ENCODE measurements at places on chromosomes 7 and 10.

GRCh38 chr7:116224492-116225098 is 14.3 kb downstream of the TES start:
- no peak for DNase-seq

- no peak for DNase-seq
These were observed 324.7 kb upstream of the NPVF start for GRCh38 chr7:25552998-25553397.

- DNase-seq = no peak
These were observed 18.3 kb downstream of the UNC5B start for GRCh38 chr10:71230656-71231025.

- DNase-seq = no peak
These were observed 511.8 kb downstream of the GFRA1 start for GRCh38 chr10:115761166-115761565.

DNA sequence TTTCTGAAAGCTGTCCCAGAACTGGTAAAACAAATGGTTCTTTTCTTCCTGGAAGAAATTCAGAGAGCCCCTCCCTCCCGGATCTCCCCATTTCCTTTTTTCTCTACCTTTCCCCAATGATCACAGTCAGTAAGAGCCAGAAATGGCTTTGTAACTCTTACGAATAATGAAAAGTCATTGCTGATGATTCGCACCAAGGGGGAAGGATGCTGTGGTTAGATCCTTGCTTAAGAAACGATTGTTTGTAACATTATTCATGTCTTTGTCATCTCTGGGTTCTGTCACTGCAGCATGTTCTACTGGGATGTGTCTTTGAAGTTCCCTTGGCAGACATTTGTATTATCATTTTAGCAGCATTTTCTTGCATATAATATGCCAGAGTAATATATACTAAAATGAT is 138.9 kb downstream of the CACNB2 start:
- DNase-seq = no peak

DNA sequence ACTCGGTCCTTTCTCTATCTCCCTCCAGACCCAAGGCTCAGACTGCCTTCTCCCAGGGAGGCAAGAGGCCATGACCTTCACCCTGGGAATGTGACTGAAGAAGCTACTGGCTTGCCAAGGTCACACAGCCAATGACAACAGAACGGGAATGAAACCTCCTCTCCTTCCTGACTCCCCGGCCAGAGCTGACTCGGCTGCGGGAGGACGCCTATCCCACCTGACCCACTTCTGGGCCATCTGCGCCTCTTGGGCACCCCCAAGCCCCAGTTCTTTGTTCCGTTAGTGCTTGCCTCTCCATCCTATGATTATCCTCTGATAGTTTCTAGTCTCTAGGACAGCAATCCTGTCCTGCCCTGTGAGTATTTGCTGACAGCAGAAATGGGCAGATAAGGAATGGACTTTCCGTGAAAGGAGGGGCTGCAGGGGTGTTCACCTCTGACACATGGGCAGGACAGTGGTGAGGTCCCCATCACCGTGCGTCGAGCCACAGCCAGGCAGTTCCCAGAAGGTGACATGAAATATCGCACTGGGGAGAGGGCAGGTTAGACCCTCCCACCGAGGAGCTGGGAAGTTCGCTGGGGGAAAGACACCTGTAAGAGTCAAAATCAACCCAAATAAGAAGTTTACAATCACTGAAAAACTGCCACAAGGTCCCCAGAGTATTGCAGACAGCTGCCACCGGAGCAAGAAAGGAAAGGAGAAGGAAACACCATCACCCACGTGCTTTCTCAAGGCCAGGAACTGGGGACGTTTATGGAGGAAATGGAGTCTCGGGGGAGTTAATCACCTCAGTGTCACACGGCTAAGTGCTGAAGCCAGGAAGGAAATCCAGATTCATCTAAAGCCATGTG is 63.0 kb downstream of the INSIG1 start:
- no peak for DNase-seq

- DNase-seq = peak; percentile 68
These were observed 10.2 kb upstream of the AGR2 start for GRCh38 chr7:16815001-16815400.

GRCh38 chr7:155727616-155728015 is 83.2 kb downstream of the RBM33 start:
- no peak for DNase-seq

- DNase-seq = no peak
These were observed 39.8 kb upstream of the PCBD1 start for GRCh38 chr10:70928140-70928539.

GRCh38 chr10:79374312-79375191 is 27.3 kb downstream of the PPIF start:
- peak; percentile 72 for DNase-seq

GRCh38 chr10:46287846-46288477 is 1.2 kb downstream of the ANTXRL start:
- DNase-seq = no peak

- no peak for DNase-seq
These were observed 25.7 kb downstream of the ZNF503 start for GRCh38 chr10:75375838-75376237.

GRCh38 chr10:35300063-35300699 is 36.1 kb upstream of the CCNY start:
- peak; percentile 34 for DNase-seq

- peak; percentile 29 for DNase-seq
These were observed 40.4 kb downstream of the CREB3L2 start for GRCh38 chr7:137961200-137962177.

- DNase-seq = no peak
These were observed 111.2 kb downstream of the NOC3L start for GRCh38 chr10:94251568-94251967.

DNA sequence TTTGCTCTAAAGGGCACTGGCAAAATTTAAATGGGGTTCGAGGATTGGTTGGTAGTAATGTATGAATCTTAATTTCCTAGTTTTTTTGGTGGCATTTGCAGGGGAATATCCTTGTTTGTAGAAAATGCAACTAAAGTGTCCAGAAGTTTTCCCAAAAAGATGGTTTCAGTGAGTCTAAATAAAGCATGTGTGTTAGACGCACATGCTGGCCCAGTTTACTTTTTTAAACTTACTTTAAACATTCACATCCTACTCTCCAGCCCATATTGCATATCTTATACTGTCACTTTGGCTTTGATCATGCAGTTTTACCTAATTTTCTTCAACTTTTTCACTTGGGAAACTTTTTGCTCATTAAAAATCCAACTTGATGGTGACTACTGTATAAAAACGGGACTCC is 744.0 kb upstream of the CELF2 start:
- no peak for DNase-seq

GRCh38 chr7:128233471-128233870 is 7.6 kb upstream of the LEP start:
- DNase-seq = no peak

DNA sequence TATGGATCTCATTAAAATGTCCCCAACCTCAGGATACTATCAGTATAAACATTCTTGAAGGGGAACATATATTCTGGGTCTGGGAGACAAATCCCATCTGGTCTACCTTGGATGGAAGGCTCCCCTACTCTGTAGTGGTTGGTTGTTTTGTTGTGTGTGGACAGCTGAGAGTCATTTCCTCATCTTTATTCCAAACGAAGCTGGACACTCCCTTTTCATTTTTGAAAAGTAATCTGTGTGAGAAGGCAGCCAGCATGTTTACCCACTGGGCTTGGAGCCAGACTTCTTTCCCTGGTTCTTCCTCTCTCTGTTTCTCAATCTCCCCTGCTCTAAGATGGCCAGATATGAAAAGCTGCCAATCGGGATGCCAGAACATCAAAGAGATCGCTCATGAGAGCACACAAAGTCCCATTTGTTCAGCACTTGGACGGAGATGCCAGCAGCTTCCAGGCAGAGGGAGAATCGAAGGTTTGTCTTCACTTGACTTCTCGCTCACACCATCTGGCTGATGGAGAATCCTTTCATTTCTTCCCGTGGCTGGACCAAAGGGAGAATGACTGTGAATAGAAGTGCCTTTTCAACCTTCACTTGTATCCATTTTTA is 108.1 kb upstream of the AGR3 start:
- no peak for DNase-seq

DNA sequence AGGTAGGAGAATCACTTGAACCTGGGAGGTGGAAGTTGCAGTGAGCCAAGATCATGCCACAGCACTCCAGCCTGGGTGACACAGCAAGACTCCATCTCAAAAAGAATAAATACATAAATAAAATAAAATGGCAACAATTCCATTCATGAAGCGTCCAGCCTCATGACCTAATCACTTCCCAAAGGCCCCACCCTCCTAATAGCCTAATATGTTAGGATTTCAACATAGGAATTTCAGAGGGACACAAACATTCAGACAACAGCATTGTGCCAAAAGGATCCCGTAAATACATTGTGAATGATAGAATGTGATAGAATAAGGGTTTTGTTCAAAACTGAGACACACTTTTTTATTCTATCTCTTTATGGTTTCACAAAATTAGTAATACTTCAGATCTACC is 90.3 kb downstream of the FAM107B start:
- no peak for DNase-seq

GRCh38 chr10:13593535-13593934 is 6.8 kb downstream of the PRPF18 start:
- no peak for DNase-seq

- no peak for DNase-seq
These were observed 83.2 kb downstream of the FRMD4A start for GRCh38 chr10:14247377-14248116.

DNA sequence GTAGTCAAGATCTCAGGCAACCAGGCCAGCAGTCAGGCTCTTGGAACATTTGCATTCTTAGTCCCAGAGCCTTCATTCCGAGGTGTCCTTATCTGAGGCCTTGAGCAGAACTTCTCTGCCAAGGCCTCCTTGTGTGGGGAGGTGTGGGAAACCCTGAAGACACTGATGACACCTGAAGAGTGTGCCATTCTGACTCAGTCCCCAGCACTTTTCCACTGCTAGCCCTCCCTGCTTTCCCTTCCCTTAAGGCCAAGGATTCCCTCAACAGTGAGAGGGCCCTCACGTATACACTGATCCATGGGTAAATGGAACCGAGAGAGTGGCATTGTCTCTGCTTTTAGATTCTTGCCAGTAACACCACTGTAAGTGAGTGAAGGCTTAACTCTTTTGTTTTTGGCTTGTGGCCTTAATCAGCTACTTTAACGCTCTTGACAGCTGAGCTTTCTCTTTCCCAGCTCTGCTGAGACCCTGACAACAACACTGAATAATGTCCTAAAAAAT is 30.3 kb downstream of the TRDMT1 start:
- DNase-seq = no peak

- peak; percentile 17 for DNase-seq
These were observed 2.7 kb downstream of the FRAT1 start for GRCh38 chr10:97321804-97322190.

DNA sequence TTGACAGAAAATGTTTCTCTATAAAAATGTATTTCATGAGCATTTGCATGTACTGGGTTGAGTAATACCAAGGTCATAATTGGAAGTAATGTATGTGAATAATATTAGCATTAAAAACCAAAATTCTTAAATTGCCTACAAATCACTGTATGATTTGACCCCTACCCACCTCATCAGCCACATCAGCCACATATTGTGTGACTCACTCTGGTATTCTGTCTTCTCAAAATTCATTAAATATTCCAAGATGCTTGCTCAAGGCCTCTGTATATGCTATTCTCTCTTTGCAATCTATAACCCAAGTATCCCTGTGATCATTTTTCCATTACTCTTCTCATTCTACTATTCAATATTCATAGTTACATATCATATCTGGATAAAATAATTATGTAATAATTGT is 21.4 kb downstream of the POT1 start:
- no peak for DNase-seq

DNA sequence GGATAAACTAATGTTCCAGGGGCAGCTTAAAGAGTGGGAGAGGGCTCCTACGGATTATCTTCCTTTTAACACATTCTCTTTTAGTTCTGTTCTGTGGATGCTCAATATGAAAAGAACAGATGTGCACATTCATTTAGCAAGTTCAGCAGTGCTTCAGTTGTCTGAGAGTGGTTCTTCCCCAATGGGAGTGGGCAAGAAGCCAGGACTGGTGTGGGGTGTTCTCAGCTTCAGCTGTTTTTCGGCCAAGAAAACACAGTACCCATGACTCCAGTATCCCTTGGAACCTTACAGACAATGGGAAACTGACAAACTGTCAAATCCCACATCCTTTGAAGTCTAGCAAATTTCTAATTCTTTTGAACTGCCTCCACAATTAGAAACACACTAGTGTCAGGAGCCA is 71.5 kb upstream of the LRRC17 start:
- no peak for DNase-seq

GRCh38 chr7:69739931-69740431 is 141.7 kb downstream of the AUTS2 start:
- peak; percentile 30 for DNase-seq

DNA sequence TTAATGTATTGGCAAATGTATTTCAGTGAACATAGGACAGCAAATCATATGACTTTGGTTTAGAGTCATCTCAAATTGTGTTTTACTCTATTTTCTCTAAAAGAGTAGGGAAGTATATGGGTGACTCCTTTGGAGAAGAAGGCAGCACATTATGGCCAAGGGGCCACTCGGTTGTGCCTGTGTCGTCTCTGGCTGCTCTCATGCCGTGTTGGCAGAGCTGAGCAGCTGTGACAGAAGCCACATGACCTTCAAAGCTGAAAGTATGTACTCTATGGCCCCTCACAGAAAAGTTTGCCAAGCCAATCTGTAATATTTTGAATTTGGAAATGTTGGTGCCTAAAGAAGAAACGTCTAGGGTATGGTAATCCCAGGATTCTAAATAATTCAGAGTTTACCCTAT is 47.5 kb downstream of the TASOR2 start:
- DNase-seq = no peak

DNA sequence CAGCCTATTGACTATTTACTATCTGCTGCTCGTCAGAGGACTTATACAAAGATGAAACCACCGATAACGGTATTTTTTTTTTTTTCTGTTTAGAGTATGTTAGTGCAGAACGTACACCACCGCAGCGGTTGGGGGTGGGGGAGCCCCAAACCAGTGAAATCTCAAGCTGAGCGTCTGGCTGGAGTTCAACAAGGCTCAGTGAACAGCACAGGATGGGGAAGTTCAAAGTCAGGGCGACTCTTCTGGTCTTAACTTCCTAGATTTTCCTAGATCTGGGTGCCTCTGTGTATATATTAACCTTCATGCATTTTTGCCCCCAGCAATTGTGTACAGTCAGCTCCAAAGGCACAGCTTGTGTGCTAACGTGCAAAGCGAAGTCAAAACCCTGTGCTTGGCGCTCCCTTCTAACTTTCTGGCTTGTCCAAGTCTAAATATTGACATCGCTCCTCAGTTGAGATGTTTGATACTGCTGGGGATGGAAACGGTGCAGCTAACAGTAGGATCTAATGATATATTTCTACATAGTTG is 1.1 kb downstream of the RHOBTB1 start:
- peak; percentile 56 for DNase-seq

DNA sequence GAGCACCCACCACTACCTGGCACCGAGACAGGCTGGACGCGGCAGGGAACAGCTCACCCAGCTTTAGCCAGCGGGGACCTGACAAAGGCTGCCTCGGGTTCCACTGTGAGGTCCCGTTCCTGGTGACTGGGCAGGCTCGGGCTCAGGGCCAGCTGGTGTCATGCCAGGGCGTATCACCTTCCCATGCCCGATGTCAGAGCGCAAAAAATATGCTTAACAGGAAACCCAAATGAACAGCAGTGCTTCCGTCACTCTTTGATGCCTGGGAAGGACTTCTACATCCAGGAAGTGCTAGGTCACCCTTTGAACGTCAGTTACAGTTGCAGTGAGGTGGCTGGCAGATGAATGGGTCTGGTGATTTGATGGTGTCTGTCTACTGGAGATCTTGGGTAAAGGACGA is 106.0 kb downstream of the ADARB2 start:
- peak; percentile 12 for DNase-seq
